ENCODE measurements at places on chromosomes 1 and 21.

DNA sequence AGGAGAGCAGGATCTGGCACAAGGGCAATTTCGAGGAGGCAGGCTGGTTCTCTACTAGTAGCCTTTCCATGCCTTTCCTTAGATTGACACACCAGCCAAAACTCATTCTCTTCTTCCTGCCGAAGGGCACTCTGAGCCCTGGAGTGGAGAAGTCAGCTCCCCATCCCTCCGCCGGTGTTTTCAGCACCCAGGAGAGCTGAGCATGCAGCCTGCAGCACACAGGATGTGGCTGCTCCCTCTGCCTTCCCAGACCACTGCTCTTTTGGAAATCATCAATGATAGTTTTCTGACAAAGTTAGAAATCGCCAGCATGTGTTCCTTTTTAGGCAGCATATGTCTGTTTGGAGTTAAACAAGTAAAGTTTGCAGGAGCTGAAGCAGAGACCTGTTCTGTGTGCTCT is 11.7 kb downstream of the RNU5D-1 start:
- no peak for DNase-seq

GRCh38 chr1:22794647-22795365 is 84.2 kb downstream of the EPHB2 start:
- DNase-seq = no peak

DNA sequence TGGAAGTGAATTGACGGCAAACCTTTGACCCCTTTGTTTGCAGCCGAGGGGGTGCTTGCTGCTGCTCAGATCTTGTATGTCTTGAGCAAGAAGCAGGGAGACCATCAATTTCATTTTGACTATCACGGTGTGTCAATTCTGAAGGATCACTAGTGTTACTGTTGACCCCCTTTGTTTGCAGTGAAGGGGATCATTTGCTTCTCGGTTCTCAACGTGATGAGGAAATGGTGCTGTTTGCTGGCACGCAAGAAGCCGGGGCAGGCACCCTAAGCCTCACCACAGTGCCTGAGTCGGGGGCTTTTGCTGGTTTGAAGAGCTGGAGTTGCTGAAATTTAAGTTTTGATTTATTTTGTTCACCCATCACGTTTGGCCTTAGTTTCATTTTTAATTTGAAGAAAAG is 7.5 kb downstream of the RBM15 start:
- DNase-seq = no peak

GRCh38 chr1:30916296-30916695 is 7.7 kb upstream of the SDC3 start:
- DNase-seq = no peak

DNA sequence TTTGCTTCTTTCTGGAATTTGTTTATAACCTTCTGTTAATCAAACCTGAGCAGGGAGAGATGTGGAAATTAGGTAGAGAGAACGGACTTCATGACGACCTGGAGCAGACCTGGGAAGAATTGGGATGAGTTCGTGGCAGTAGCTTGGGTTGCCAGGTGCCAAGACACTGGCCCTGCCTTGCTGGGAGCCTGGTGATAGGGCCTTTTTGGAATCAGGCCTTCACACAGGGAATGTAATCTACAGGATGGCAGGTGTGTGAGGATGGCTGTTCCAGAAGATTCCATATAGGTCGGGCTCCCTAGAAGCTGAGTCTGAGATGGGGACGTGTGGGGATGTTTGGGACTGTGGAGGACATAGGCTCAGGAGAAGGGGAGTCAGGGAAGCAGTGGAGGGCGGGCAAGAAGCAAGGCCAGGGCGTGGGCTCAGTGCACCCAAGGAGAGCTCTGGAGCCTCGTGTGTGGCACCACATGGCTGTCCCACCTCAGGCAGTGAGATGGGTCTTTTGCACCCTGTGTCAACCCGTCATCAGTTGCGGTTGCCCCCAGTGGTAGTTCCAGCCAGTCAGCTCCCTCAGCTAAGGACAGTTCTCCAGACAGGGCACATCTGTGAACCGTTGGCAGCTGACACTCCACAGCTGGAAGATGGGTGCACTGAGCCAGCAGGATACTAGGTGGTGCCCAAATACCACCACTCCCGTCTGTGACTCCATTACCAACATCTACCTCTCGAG is 395.9 kb downstream of the MATN1 start:
- no peak for DNase-seq

DNA sequence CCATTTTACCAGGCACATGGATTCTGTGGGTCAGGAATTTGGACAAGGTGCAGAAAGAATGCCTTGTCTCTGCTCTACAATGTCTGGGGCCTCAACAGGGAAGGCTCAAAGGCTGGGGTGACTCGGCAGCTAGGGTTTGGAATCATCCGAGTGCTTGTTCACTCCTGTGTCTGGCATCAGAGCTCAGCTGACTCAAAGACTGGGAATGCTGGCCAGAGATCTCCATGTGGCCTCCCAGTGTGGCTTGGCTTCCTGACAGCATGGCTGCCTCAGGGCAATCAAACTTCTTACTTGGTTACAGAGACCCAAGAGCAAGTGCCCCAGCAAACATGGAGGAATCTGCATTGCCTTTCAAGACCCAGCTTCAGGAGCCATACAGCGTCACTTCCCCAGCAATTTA is 110.5 kb downstream of the TOMM20 start:
- no peak for DNase-seq

DNA sequence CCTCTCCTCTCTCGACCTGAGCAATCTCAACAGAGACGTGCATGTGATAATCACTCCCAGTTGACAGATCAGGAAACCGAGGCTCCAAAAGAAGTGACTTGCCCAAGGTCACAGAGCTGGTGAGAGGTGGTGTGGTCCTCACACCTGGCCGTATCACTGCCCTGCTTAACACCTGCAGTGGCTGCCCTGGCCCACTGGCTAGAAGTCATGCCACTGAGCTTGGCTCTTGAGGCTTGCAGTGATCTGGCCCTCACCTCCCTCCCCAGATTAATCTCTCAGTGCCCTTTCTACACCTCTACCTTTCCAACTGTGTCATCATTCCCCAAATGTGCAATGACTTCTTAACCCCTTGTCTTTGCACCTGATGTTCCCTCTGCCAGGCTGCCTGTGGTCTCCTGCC is 38.8 kb downstream of the CDCP2 start:
- no peak for DNase-seq

DNA sequence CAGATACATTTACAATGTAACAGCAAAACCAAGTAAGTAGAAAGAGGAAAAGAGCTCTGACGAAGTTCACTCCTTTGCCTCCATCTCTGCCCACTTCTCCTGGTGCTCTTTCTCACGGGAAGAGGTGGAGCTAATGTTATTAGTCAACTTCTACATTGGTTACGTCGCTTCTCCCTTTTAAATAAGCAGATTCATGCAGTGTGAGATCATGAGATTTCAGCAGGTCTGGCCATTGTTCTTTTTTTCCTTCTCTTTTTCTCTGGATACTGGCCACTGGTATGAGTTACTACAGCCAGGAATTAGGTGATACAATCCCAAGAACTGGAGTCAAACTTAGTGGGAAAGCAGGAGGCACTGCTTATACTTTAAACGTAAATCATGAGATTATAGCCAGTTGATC is 207.1 kb downstream of the AKT3 start:
- no peak for DNase-seq

- no peak for DNase-seq
Measured at GRCh38 chr1:206465951-206466350, 4.3 kb upstream of the IKBKE start.

DNA sequence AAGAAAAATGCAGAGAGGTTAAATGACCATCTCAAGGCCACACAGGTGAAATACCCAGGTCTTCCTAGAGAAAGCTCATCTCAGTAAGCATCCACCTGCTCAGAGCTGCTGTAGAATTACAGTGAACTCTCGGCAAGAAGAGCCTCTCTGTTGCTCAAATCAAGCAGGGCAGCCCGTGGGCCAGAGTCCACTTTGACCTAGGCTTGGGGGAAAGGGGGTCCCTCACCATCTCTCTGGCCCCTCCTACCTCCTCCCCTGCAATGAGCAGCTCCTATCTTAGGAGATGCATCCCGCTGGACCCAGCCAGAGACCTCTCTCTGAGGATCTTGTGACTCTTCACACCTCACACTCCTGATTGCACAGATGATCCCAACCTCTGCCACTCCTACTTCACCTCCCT is 364.7 kb downstream of the PTPRU start:
- no peak for DNase-seq

- no peak for DNase-seq
Measured at GRCh38 chr1:110230381-110231199, 20.5 kb downstream of the KCNC4 start.

GRCh38 chr1:233928123-233928522 is 23.6 kb downstream of the SLC35F3 start:
- no peak for DNase-seq

DNA sequence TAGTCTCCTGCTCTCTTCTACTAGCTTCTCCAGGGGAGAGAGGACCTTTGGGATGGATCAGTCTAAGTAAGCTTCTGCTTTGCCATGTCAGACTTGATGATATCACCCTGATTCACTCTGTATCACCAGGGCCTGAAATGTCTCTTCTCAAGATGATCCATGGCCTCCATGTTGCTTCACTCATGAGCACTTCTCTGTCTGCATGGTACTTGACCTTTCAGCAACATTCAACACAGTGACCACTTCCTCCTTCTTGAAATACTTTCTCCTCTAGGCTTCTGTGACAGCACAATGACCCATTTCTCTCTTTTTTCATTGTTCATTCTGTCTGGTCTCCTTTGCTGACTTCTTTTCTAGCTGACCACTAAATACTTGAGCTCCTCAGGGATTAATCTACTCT is 35.3 kb upstream of the NGF start:
- DNase-seq = no peak

DNA sequence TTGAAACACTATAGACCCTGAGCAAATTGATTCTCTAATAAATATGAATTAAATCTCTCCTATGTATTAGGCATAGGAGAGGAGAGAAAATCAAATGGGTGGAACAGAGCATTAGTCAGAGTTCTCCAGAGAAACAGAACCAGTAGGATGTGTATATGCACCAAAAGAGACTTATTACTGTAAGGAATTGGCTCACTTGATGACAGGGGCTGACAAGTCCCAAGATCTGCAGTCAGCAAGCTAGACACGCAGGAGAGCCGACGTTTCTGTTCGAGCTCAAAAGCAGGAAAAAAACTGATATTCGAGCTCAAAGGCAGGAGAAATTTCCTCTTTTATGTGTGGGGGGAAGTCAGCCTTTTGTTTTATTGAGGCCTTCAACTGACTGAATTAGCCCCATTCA is 259.2 kb upstream of the KAZN start:
- DNase-seq = no peak

- DNase-seq = peak; percentile 72
Measured at GRCh38 chr1:207049974-207050391, 1.0 kb downstream of the YOD1 start.

GRCh38 chr1:201090541-201090940 is 21.7 kb downstream of the CACNA1S start:
- DNase-seq = no peak

DNA sequence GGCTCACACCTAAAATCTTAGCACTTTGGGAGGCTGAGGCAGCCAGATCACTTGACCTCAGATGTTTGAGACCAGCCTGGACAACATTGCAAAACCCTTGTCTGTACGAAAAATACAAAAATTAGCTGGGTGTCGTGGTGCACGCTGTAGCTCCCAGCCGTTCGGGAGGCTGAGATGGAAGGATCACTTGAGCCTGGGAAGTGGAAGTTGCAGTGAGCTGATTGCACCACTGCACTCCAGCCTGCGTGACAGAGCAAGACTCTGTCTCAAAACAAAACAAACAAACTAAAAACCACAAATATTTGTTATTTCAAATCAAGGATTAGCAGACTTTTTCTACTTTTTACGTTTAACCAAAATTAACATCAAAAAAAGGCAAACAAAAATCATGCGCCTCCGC is 31.3 kb downstream of the INKA2 start:
- DNase-seq = no peak

DNA sequence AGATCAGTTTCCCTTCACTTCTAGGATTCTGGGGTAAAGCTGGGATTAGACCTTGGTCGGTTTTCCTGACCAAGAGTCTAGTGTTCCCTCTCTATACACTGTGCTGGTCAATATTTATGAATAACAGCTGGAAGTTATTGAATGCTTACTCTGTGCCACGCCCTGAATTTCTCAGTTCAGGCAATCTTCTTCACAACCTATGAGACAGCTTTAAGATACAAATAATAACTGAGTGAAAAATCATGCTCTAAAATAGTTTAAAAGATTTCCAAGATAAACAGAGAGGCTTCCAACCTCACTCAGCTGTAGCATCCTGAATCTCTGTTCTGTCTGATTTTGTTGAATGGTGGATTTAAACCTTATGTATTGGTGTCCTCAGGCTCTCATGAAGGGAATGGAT is 72.2 kb downstream of the GNG12 start:
- DNase-seq = no peak

- DNase-seq = no peak
Measured at GRCh38 chr21:41997657-41998056, 12.5 kb downstream of the ZBTB21 start.

GRCh38 chr1:17405898-17406759 is 33.3 kb downstream of the RCC2 start:
- peak; percentile 72 for DNase-seq

DNA sequence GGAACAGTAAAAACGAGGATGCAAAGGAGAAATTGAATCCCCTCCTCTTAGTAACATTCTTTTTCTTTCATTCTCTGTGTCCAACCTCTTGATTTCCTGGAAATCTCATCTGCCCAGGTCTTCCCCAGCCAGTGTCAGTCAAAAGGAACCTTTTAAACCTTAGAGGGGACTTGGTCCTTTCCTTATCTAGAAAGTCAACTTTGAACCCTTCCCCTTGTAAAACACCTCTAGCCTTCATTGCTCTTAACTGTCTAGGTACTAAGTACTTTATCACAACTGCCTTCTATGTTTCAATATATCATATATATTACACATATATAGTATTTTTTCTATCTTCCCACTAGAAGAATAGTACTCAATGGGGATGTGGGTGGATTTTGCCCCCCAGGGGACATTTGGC is 282.1 kb downstream of the NTNG1 start:
- DNase-seq = no peak

- DNase-seq = peak; percentile 3
Measured at GRCh38 chr1:240093120-240093961, 1.7 kb downstream of the FMN2 start.

DNA sequence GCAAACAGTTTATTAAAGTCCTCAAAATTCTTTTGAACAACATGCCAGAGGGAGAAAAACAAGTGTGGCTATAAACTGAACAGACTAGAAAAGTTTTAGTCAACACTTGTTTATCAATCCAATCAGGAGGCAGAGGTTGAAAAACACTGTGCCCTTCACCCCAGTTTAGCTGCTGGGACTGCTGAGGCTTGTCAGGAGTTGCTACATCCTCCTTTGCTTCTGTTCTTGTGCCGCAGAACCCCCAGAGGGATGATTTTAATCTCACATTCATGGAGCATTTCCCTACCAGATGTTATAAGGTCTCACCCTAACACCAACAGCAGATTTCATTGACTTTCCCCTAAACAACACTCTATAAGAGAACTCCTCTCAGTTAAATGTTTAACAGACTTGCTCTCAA is 321.2 kb downstream of the VAV3 start:
- DNase-seq = no peak

DNA sequence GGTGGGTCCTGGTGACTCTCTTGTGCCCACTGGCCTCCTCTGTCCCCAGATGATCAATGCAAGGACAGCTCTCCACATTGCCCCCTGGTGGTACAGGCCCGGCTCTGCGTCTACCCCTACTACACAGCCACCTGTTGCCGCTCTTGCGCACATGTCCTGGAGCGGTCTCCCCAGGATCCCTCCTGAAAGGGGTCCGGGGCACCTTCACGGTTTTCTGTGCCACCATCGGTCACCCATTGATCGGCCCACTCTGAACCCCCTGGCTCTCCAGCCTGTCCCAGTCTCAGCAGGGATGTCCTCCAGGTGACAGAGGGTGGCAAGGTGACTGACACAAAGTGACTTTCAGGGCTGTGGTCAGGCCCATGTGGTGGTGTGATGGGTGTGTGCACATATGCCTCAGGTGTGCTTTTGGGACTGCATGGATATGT is 10.8 kb downstream of the ADAMTSL4 start:
- DNase-seq = peak; percentile 87

GRCh38 chr1:156707417-156708217 is 2.2 kb upstream of the CRABP2 start:
- DNase-seq = no peak
